ENCODE measurements at places on chromosomes 6 and 20.

DNA sequence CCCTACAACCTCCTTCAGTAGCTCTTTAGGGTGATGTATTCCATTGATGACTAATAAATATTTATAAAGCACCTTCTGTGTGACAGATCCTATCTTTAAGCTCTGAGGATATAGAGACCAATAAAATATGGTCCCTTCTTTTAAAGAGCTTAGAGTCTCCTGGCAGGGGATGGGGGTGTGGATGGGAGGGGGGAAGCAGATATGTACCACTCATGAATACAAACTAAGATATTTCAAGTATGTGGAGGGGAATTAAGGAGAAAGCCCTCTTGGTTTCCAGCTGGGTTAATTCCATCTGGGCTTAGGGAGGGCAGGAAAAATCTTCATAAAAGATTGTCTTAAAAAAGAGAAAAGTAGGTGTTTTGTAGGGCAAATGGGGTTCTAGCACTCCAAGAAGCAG lies 21.6 kb upstream of the FBXO9 start:
- DNase-seq: no peak

DNA sequence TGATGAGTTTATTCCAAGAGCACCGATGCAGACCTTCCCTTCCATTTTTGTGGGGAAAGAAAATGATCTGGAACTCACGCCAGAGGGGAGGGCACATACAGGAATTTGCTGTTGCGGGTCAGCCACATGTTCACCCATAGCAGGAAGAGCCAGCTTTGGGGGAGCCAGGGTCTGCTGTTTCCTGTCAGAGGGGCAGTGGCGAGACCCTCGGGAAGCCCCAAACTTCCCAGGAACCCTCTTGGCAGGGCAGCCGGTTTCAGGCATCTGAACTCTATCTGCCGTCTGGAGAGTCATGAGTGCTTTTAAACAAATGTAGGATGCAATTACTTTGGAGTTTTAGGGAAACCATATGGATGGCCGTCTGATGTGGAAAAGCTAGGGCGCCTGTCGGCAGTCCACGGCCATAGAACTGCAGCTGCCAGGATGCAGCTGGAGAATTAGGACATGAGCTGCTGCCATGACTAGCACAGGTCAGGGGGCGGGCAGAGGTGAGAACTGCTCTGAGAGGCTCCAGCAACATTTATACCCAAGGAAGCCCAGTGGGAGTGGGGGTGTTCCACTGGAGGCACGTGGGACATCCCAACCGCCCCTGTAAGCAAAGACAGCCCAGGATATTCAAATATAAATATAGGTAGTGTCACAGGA lies 14.8 kb upstream of the SERPINB9 start:
- no peak for DNase-seq

- no peak for DNase-seq
Measured at GRCh38 chr6:76518443-76518842, 446.0 kb upstream of the IMPG1 start.

DNA sequence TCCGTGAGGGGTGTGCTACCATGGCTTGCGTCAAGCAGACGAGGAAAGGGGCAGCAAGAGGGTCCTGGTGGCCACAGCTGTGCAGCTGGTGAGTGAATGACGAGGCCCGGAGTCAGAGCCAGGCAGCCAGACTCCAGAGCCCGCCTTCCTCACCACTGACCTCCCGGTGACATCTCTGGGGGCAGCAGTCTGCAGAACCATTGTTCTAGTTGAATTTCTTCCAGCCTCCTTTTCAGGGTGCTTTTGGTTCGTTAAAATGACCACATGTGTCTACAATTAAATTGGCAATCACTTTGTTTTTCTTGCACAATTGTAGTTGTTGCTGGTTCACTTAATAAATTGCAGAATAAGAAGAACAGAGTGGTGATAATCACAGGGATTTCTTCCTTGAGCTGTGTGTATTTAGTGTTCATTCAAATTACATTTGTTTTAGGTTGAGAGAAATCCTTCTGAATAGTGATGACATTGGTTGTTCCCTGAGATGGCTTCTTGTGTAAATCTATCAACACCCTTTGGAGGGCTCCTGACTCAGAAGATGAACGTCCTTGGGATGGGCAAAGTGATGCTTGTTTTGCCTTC lies 96.4 kb downstream of the TULP4 start:
- no peak for DNase-seq

DNA sequence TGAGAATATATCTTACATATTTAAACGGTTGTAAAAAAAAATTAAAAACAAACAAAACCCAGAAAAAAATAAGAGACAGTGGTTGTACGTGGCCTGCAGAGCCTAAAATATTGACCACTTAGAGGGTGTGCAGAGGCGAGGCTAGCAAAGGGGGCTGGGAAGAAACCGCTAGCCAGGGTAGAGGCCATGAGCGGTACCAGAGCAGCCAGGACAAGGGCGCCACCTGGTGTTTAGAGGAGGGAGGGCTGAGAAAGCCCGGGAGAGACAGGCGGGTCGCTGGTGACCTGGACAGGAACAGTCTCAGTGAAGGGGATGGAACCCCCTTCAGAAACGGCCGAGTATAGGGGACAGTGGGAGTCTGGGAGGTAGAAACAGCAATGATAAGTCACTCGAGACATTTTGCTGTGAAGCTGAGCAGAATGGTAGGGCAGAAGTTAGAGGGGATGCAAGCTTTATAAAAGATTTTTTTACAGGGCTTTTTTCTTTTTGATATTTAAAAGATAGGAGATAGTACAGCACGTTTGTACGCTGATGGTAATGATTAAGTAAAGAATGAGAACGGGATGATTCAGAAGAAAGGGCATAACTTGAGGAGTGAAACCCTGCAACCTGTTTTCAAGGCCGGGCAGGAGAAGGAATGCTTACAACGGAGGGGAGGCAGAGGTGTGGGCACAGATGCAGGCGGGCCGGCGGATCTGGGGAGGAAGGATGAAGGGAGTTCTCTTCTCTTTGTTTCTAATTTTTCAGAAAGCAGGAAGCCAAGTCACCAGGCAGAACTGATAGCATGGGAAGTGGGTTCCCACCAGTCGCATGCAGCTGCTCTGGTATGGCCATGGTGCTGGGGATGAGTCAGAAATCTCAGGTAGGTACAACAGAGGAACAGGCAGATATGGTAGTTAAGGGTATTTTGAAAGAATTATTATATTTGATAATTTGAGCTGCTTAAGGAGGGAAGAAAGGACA lies 76.2 kb downstream of the FAM229B start:
- DNase-seq: peak; percentile 64

DNA sequence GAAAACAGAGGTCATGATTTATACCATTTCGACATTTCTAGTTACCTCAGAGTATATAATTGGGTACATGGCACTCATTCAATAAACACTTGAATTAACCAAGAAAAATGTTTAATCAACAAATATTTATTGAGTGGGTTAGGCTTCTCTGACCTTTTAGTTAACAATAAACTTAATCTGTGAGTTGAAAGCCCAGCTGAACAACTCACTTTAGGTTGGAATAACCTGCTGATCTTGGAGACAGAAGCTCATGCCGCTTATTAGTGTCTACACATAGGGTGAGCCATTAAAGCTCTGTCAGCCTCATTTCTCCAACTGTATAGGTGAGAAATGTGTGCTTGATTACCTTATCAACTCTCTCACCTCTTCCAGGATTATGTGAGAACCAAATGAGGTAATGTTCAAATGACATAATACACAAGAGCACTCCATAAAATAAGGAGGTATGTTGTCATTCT lies 98.2 kb upstream of the DTNBP1 start:
- no peak for DNase-seq

DNA sequence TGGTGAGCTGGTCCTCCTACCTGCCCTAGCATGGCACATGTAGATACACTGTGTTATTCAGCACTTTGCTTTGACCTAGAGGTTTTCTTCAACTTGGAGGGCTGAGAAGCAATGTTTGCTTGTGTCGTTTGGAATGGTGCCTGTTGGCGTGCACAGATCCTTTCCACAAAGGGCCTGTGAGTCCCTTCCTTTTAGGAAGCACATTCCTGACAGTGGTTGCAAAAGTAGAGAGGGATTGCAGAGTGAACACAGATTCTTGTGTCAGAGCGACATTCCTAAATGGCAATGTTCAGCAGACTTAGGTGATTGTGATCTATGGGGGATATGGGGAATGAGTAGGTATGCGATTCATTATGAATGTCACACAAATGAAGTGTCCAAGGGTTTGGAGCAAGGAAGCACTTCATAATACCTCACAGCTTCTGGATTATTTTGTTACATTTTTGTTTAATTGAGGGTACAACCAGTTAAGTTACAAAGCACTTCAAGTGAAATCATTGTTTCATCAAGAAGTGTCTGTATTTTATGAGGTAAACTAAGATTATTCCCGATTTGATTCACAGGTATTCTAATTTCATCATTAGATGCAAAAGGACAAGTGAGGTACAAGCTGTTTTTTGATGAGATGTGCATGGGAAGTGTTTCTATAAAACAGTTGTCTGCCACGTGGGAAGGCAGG lies 713 bp upstream of the RNF144B start:
- DNase-seq: no peak

GRCh38 chr6:54493138-54493537 lies 184.9 kb downstream of the TINAG start:
- DNase-seq: no peak

DNA sequence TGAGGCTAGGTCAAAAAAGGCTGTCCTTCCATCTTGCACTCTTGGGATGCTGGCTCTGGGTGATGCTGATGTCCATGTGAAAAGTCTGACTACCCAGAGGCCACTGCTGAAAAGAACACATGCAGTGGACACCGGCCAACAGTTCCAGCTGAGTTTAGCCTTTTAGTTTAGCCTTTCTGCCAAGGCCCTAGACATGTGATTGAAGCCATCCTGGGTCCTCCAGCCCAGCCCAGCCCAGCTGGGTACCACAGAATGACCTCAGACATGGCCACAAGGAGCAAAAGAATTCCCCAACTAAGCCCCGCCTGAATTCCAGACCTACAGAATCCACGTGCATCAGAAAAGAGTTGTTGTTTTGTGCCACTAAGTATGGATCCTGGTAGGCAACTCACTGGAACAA lies 17.4 kb downstream of the PIGT start:
- DNase-seq: no peak

- DNase-seq: no peak
Measured at GRCh38 chr6:1729133-1729749, 119.5 kb downstream of the FOXC1 start.

GRCh38 chr6:138562691-138563090 lies 63.4 kb upstream of the NHSL1 start:
- no peak for DNase-seq

GRCh38 chr20:1003920-1004697 lies 2.0 kb upstream of the RSPO4 start:
- DNase-seq: no peak

DNA sequence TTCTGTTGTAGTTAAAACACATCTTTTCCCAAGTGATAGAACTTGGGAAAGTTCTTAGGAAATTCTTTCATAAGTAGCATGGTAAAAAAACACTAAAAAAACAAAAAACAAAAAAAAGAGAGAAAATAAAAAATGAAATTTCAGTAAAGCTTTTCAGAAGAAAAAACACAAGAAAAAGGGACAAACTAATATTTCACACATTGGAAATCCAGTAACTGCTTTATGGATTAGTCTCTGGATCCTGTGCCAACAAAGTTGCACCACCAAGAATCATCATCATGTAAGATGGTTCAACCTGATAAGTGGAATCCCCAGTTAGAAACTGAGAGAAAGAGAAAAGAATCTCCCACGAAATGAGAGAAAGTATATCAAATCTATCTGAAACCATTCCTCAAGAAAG lies 144.2 kb downstream of the GMDS start:
- DNase-seq: no peak

DNA sequence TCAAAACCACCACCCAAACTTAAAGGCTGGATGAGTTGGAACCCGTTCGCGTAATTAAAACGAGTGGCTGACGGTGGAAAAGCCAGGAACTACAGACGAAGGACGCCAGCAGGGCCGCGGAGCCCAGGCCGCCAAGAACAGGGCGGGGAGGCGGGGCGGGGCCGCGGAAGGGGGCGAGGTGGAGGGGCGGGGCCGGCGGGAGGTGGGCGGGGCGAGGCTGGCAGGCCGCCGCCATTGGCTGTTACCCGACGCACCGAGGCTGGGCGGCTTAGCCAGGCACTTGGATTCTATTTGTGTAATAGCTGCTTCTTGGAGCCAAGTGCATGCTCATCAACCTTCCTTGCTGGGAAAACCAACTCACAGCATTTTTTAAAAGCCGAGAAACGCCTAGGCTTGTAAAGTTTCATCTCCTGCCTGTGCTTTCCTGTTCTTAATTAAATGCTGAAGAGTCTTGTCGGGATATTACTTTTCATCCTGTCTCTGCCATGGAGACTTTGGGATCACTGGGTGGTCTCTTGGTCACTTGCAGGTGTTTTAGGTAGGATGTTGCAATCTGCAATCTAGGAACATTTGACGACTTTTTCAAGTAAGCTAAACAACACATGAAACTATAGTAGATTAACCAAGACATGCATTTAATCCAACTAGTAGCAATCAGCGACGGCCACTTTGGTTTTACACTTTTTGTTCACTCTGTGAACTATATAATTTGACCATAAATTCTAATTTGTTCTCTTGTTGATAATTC lies 245.0 kb downstream of the ARID1B start:
- peak; percentile 81 for DNase-seq

- peak; percentile 88 for DNase-seq
Measured at GRCh38 chr20:57398231-57398821, 7.1 kb downstream of the RBM38 start.

- DNase-seq: no peak
Measured at GRCh38 chr20:19652591-19653026, 105.4 kb upstream of the RIN2 start.

- no peak for DNase-seq
Measured at GRCh38 chr6:159170999-159171712, 2.0 kb downstream of the FNDC1 start.

DNA sequence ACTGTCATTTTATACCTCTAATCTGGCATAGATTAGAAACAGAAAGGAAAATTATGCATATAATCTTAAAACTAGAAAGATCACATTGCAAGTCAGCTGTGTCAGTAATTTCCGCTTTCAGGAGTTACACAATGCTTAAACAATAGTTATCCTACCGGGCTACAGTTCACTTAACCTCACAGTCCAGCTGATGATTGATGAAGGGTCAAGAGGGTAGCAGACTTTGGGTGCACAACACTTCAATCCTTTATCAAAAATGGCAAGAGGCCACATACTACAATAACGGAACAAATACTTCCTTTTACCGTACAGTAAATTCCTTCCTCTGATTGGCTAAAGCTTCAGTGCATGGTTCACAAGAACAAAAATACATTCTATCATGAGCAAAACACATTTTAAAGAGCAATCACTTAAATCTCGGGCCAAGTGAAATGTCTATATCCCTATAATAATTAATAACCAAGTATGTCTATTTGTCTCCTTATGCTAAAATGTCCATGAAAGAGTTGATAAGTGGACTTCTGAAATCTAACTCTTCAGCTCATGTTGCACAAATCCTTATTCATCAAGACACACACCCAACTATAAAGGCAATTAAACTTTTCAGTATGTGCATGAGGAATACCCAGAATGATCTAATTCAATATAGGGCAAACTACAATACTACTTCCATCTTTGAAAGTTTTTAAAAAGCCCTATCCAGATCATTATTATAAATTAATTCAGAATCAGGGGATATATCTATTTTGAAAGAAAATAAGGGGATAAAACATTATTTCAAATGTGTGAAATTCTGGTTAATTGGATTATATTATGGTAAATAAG lies 76.8 kb downstream of the HIVEP2 start:
- no peak for DNase-seq
